ENCODE measurements at places on chromosomes 12 and 14.

- no peak for DNase-seq
Observed at GRCh38 chr12:94379479-94380113, 80.1 kb downstream of the CEP83 start.

- no peak for DNase-seq
Observed at GRCh38 chr12:19539836-19540235, 100.5 kb downstream of the AEBP2 start.

- DNase-seq: no peak
Observed at GRCh38 chr14:65849558-65849957, 437.0 kb downstream of the FUT8 start.

GRCh38 chr14:58954901-58955861, 233.3 kb upstream of the DAAM1 start:
- no peak for DNase-seq

DNA sequence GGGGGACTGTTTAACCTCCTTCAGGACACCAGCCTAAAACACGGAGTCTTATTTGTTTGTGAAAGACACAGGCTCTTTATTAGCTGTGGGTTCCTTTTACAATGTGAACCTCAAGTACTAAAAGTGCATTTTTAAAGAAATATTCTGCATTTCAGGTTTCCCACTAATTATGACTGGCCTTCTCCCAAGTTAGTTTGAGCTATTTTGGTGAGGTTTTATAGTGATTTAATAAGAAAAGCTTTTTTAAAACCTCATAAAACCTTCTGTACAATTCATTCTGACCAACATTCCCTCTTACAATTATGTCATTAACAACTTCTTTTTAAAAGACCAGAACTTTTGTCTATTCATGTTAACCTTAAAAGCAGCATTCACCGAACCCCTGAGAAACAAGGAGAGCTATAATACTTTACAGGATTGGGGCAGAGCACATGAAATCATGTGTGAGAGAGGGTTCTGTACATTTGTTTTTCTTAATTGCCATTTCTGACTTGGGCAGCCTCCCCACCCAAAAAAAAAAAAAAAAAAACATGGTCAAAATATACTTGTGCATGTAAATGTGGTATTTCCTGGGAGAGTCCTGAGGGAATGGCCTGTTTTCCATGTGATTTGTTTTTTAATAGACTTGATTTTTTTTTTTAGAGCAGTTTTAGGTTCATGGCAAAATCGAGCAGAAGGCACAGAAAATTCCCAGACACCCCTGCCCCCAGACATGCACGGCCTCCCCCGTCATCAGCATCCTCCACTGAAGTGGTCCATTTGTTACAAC, 169.5 kb downstream of the CHST11 start:
- no peak for DNase-seq

DNA sequence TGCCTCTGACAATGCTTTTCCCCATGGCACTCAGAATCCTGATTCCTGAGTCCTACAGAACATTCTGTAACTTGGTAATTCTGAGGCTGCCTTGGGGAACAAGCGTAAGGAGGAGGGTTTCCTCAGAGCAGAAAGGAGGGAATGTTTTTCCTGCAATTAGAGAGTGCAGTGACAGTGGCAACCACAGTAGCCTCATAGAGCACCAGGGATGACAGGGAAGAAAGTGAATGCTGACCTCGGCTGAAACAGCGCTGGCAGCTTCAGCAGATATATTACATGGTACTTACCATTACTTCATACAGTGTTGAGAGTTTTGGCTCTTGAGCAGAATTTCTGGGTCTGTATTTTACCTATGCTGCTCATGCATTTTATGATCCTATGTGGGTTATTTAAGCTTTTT, 757.1 kb downstream of the NRXN3 start:
- DNase-seq: no peak

Data from AG09309 (cell line).